Activated naive CD8-positive, alpha-beta T cell treated with anti-CD3 and anti-CD28 coated beads, Interleukin-2, amount 50 U/mL, for 24 hours (primary cell): ENCODE measurements at places on chromosomes 2 and 18.

- DNase-seq: no peak
Measured at GRCh38 chr2:150485871-150486538, 1.5 kb downstream of the RND3 start.

DNA sequence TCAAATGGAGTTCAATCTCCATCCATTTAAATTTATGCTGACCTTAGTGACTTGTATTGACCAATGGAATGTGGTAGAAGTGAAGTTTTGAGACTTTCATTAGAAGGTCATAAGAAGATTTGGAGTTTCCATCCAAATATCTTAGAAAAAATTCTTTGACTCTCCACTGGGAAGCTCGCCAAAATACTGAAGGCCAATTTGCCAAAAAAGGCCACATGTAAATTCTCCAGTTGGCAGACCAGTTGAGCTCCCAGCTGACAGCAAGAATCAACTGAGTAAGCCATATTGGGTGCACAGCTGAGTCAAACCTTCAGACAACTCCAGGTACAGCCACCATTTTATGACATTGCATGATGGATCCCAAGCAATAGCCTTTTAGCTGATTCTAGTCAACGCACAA lies 228.3 kb upstream of the SETBP1 start:
- no peak for DNase-seq

GRCh38 chr2:74029714-74030397 lies 45.1 kb downstream of the TET3 start:
- DNase-seq: no peak

DNA sequence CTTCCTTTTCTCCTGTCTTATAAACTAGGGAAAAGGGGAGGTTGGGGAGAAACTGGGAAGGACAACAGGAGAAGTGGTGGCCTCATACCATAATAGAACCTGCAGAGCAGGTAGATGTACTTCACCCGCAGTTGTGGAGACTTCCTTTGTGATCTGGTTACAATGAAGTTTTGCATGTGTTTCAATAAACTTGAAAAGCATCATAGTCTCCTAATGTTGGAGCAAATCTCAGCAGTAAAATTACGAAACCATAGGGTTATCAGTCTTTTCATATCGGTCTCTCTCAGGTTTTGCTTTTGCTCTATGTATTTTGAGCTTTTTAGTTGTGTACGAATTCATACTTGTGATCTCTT lies 30.5 kb downstream of the ANO7 start:
- DNase-seq: no peak

- DNase-seq: peak; percentile 44
Measured at GRCh38 chr2:30862054-30862651, 54.9 kb upstream of the CAPN13 start.

DNA sequence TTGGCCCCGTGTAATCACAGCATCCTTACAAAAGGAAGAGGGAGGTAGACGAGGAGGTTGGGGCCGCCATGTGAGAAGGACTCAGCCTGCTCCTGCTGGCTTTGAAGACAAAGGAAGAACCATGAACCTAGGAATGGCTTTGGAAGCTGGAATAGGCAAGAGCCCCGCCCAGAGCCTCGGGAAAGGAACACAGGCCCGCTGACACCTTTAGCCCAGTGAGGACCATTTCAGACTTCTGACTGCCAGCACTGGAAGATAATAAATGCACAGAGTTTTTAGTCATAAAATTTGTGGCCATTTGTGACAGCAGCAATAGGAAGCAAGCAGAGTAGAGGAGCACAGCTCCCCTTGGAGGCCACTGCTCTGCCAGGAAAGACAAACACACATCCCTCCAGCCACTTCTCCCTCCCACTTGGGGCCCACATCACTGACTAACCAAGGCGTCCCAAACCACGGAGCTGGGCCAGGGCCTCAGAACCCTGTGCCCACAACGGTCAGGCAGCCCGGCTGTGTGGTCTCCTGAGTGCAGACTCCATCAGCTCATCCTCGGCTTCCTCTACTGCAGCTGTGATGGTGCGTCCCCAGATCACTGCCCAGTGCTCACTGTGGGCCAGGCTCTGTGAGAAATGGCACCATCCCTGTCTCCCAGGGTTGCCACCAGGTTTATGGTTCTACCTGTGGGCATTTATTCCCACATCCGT lies 39.7 kb downstream of the TFCP2L1 start:
- DNase-seq: no peak

DNA sequence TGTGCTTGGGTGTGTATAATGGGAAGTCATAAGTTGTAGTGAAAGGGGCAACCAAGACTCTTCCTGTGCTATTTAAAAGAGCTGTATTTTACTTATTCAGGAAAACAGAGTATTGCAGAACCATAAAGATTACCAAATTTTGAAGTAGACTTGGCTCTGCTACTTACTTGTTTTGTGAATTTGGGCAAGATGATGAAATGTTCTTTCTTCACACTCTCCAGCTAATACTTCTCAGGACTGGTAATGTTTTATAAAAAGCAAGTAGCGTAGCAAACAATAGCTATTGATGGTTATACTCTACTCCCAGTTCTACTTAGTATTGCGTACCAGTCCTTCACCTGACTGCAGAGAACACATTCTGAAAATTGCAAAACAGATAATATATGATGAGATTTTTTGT lies 374.1 kb downstream of the ARHGAP15 start:
- no peak for DNase-seq

DNA sequence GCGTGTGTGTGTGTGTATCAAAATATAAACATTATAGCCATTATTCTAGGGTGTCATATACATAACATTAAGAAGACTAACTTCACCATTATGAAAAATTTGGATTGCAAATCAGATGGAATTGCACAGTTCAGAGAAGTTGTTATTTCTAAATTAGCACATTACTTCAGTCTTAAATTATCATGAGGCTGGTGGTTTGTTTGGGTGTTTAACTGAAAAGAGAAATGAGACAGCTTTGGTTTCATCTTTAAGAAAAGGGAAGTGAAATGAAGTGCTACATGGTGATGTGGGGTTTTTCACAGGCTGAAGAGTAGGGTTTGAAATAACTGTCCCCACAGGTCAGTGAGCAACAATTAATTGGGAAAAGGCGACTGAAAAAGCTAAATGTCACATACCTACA lies 161.2 kb upstream of the XIRP2 start:
- no peak for DNase-seq

GRCh38 chr2:209905691-209906090 lies 96.7 kb upstream of the RPE start:
- no peak for DNase-seq

GRCh38 chr2:70944111-70944690 lies 8.5 kb downstream of the ATP6V1B1 start:
- DNase-seq: no peak

GRCh38 chr2:48600204-48600813 lies 17.3 kb upstream of the GTF2A1L start:
- no peak for DNase-seq

DNA sequence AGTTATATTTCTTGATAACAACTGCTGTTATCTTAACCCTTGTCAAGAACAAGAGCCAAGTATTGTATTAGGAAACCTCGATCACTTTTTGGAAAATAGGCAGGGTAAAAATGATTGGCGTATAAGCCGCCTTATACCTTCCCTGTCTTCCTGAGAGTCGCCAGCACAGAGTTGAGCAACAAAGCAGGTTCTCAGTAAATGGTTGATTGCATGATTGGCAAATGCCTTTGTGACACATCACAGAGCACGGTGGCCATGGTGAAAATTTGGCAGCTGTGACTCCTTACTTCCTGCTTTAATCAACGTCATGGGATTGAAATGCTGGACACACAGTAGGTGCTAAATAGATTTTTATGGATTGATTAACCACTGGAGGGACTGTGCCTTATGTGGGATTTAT lies 3.9 kb upstream of the KLHL29 start:
- peak; percentile 20 for DNase-seq

GRCh38 chr18:47654988-47655387 lies 275.5 kb downstream of the SMAD2 start:
- no peak for DNase-seq

GRCh38 chr2:191155608-191156071 lies 4.8 kb upstream of the STAT4 start:
- DNase-seq: no peak

DNA sequence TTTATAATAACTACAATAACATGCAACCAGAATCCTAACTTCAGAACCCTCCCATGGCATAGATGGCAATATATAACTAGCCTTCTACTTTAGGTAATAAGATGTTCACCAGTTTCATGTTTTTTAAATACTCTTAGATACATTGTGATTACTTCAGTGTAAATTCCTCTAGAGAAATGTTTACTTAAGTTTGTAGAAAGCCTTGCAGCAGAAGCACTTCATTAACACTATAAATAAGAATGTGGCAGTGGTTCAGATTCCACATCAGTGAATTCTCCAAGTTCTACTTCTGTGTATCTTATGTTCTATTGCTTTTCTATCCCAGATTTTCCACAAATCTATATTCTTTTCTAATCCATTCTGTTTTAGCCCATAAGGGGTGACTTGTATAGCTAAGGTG lies 1.2 kb upstream of the RAD51AP2 start:
- no peak for DNase-seq

GRCh38 chr2:229081411-229081810 lies 189.7 kb downstream of the PID1 start:
- DNase-seq: no peak

GRCh38 chr2:109438773-109439389 lies 174.9 kb downstream of the SEPTIN10 start:
- DNase-seq: no peak

- no peak for DNase-seq
Measured at GRCh38 chr2:309148-309953, 21.5 kb upstream of the ALKAL2 start.

GRCh38 chr2:204289066-204289465 lies 256.2 kb upstream of the PARD3B start:
- no peak for DNase-seq

GRCh38 chr18:10490401-10491165 lies 35.2 kb upstream of the NAPG start:
- peak; percentile 69 for DNase-seq

DNA sequence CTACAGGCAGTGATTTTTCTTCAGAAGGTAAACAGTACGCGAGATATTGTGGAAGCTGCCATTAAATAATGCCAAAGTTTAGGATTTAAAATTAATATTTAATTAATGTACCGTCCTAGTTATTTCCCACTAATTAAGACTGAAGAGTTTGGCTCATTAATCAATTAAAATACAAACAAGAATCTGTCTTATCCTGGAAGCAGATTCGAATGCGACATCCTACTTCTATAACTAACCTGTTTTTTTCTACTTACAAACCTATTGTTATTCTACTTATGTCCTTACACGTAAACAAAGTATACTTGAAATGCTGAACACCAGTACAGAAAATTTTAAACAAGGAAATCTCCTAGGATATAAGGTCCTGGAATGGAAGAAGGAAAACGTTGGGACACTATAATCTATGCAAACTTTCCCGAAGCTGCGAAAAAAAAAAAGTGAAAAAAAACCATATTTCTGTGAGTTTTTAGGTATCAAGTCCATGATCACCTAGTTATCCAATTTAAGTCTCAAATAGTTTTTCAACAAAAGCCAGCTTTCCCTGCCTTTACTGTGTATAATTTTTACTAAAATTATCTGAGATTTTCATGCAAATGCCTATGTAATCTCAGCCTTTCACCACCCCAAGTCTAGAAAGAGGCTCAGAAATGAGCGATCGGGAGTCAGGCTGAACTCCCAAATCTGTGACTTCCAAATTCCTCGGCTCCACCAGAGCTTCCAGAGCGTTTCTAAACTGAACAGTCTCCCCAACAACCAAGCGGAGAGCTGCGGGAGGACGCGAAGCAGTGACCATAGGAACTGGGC lies 1.2 kb upstream of the C2orf15 start:
- no peak for DNase-seq

- DNase-seq: no peak
Measured at GRCh38 chr2:187358531-187358930, 89.5 kb downstream of the CALCRL start.

GRCh38 chr18:44942073-44942472 lies 261.4 kb downstream of the SETBP1 start:
- no peak for DNase-seq

- no peak for DNase-seq
Measured at GRCh38 chr2:26644188-26644835, 3.1 kb upstream of the CIB4 start.

GRCh38 chr2:134119713-134120405 lies 134.0 kb upstream of the MGAT5 start:
- peak; percentile 85 for DNase-seq

GRCh38 chr2:173050684-173051083 lies 25.0 kb upstream of the MAP3K20 start:
- no peak for DNase-seq

DNA sequence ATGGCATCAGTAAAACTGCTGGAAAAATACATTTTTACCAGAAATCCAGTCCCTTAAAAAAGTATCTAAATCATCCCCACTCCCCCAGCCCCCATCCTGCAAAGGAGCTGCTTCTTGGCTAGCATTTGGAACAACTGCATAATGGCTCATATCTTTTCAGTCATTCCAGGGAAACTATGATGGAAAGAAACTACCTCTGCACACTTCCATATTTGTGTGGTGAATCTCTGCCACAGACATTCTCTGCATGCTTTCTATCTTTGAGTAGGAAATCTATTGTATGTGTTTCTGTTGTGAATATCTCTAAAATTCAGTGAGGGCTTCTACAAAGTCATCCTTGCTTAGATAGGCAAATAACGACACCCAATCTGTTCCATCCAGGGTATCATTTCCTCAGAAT lies 632.3 kb downstream of the LRP1B start:
- no peak for DNase-seq

- DNase-seq: no peak
Measured at GRCh38 chr2:200411831-200412230, 98.0 kb downstream of the KCTD18 start.

- DNase-seq: peak; percentile 31
Measured at GRCh38 chr18:35581898-35582641, 530 bp downstream of the GALNT1 start.

DNA sequence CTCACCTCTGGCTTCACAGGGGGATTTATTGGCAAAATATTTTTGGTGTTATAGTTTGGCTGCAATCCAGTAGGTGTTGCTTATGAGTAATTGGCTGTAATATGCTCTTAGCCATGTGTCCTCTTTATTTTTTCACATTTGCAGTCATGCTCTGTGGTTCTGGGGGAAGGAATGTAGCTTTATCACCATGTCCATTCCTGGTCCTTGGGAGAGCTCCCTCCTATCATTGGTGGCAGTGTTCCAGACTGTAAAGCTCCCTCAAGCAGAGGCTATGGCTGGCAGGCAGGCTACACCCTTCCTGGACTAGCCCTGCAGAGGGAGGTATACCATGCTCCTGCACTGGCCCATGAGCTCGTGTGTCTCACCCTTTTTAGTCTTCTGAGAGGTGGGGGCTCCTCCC lies 120.0 kb upstream of the FSIP2 start:
- DNase-seq: no peak

DNA sequence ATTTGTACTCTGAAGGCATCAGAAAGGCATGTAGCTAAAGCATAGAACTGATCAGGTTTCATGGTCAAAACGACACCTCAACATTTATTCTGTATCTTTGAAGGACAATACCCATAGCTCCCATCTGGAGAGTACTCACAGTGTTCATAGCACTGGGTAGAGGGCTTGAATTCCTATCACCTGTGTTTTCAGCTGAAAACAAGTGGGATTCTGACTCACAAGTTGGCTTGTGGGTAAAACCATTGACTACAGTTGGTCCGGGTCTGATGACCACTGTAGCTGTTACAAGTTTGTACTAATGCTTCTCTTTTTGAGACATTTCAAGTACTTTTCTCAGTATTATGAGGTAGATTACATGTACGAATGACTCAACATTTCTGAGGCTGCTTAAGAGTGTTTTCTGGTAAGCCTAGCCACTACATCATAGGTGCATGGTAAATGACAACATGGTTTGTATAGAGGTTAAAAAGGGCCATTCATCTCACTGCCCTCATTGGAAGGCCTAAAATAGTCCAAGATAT lies 68.6 kb upstream of the PELI1 start:
- peak; percentile 34 for DNase-seq
